ENCODE measurements at places on chromosomes 13 and 19. TPM values are rescaled to one million over a fixed set of nuclear protein-coding genes. Genes with fewer than 3 reads are reported as not detected.

C13orf42 gene
- not detected for total RNA-seq

RPL28 gene
- total RNA-seq: 550 TPM

DNA sequence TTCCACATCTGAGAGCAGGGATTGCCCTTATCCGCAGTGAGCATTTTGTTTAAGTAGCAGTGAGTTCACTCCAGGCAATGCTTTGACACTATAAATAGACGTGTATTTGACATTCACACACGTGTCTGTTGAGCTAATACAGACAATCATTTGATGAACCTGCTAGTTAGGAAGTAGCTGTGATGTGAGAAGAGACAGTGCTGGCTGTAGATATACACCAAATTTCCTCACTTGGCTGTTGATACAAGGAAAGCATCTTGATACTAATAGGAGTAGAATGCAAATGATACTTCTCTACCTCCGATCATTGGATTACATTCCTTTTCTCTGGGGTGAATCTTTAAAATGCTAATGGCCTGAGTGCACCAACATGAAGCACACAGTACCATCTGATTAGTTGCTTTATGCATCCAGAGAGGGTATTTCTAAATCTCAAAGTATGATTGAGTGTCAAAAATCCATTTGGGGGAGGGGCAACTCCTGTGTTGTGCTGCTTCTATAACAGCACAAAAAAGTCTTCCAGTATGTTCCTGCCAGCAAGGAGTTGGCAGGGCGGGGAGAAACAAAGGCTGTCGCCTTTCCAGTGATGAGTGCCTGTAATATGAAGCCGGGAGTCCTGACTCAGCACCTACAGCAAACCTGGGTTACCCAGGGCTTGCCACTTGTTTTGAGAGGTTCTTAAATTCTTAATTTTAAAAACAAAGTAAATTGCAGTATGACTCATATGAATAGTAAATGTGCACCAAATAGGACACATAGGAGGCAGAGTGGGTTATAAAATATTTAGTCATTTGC is 7.0 kb downstream of the CUL4A start:
- peaks cover 10% of the 10 kb centered on the region for H3K36me3 ChIP-seq
- peak overlapping the region; percentile 56 for H3K27ac ChIP-seq

GRCh38 chr13:105537113-105537512 is 998.3 kb downstream of the EFNB2 start:
- H3K4me3 ChIP-seq: no peak overlapping the region
- no peaks in the 10 kb centered on the region for H3K27me3 ChIP-seq
- H3K27ac ChIP-seq: no peak overlapping the region
- 0 out of 2 replicates have a peak, but pooled peaks cover 6% of the 10 kb centered on the region for H3K4me1 ChIP-seq
- no peak for DNase-seq
- no peaks in the 10 kb centered on the region for H3K36me3 ChIP-seq

GRCh38 chr13:75092143-75092542 is 389.8 kb downstream of the TBC1D4 start:
- H3K27me3 ChIP-seq: no peaks in the 10 kb centered on the region
- no peaks in the 10 kb centered on the region for H3K4me1 ChIP-seq
- H3K4me3 ChIP-seq: no peak overlapping the region
- H3K27ac ChIP-seq: no peak overlapping the region
- no peaks in the 10 kb centered on the region for H3K36me3 ChIP-seq
- no peak for DNase-seq

DNA sequence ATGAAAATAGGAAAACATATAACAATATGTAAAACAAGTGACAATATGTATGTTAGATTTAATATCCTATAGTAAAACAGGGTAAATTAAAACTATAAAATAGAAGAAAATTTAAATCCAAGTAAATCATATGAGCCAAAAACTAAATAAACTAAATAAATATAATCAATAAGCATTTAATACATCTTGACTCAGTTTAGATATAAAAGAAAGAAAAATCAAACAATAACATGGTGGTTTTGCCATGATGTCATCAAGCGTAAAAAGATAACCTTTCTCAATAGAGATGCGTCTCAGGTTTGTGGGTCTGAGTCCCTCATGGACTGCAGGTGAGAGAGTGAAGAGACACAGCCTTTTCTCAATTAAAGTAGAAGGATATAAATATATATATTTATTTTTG is 26.6 kb upstream of the ZNF331 start:
- DNase-seq: no peak
- no peaks in the 10 kb centered on the region for H3K36me3 ChIP-seq
- no peak overlapping the region for H3K27ac ChIP-seq
- H3K27me3 ChIP-seq: no peaks in the 10 kb centered on the region
- H3K4me3 ChIP-seq: no peak overlapping the region
- no peaks in the 10 kb centered on the region for H3K4me1 ChIP-seq

- H3K4me3 ChIP-seq: no peak overlapping the region
- no peaks in the 10 kb centered on the region for H3K36me3 ChIP-seq
- DNase-seq: no peak
- H3K4me1 ChIP-seq: no peaks in the 10 kb centered on the region
Observed at GRCh38 chr19:46475986-46476385, 4.6 kb upstream of the PNMA8A start.

DNA sequence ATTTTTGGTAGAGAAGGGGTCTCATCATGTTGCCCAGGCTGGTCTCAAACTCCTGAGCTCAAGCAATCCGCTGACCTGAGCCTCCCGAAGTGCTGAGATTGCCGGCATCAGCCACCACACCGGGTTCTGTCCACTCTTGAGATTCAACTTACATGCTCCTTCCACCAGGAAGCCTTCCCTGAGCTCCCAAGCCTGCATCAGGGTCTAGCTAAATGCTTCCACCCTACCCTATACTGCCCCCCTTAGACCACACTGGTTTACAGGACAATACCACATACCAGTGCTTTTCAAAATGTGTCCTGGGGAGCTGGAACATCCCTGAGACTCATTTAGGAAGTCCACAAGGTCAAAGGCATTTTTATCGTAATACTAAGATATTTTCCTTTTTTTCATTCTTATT is 15.1 kb upstream of the CACNG8 start:
- H3K36me3 ChIP-seq: no peaks in the 10 kb centered on the region
- no peak overlapping the region for H3K4me3 ChIP-seq
- H3K27ac ChIP-seq: no peak overlapping the region
- no peaks in the 10 kb centered on the region for H3K4me1 ChIP-seq

Measured in PC-3 (cell line).